ENCODE measurements at places on chromosomes 5 and 9. TPM values are rescaled to one million over a fixed set of nuclear protein-coding genes. Genes with fewer than 3 reads are reported as not detected.

GRCh38 chr9:87127978-87128614, 180.8 kb upstream of the GAS1 start:
- no peak overlapping the region for H3K27ac ChIP-seq
- DNase-seq, result no peak
- no peaks in the 10 kb centered on the region for H3K27me3 ChIP-seq
- no peak overlapping the region for H3K4me3 ChIP-seq

The PKD2L2 gene
- polyA plus RNA-seq, result not detected

The ARHGAP26 gene
- 4.1 TPM for polyA plus RNA-seq

DNA sequence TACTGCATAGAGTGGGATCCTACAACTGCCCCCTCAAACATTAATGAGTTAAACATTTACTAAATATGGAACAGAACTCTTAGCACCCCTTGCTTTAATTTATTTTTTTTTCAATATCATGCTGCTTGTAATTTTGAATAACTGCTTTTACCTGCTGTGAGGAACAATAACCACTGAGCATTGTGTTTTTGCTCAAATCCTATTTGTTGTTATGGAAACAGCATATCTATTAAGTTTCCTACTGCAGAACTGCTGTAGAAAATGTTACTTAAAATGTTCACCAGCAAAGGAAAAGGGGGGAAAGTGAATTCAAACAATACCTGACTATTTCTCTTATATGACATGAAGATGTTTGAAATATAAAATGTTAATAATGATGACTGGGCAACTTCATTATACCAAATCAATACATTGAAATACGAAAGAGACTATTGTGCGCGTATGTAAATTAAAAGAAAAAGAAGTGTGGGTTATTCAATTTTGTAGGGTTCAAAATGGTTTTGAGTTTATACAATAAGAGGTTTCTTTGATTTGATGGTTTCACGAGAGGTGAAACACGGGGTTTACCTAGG, 1043.8 kb upstream of the NUDT12 start:
- no peaks in the 10 kb centered on the region for H3K4me1 ChIP-seq
- no peak overlapping the region for H3K4me3 ChIP-seq
- no peaks in the 10 kb centered on the region for H3K36me3 ChIP-seq

GRCh38 chr9:124659099-124659659, 111.9 kb downstream of the NR6A1 start:
- H3K27ac ChIP-seq, result peak overlapping the region; percentile 63
- no peaks in the 10 kb centered on the region for H3K36me3 ChIP-seq
- no peaks in the 10 kb centered on the region for H3K27me3 ChIP-seq
- peak; percentile 97 for DNase-seq

- no peak for DNase-seq
- no peaks in the 10 kb centered on the region for H3K27me3 ChIP-seq
- H3K36me3 ChIP-seq, result peaks cover 11% of the 10 kb centered on the region
Observed at GRCh38 chr9:91405343-91406077, 18.1 kb downstream of the NFIL3 start.

- no peaks in the 10 kb centered on the region for H3K4me1 ChIP-seq
- DNase-seq, result no peak
- no peaks in the 10 kb centered on the region for H3K36me3 ChIP-seq
- H3K27me3 ChIP-seq, result no peaks in the 10 kb centered on the region
Observed at GRCh38 chr5:57191986-57192385, 18.1 kb downstream of the GPBP1 start.

The ARHGEF39 gene
- polyA plus RNA-seq, result 0.77 TPM

- H3K4me1 ChIP-seq, result peaks cover 13% of the 10 kb centered on the region
- peak overlapping the region; percentile 71 for H3K27ac ChIP-seq
- no peaks in the 10 kb centered on the region for H3K36me3 ChIP-seq
- H3K4me3 ChIP-seq, result peak overlapping the region; percentile 10
- DNase-seq, result peak; percentile 90
Observed at GRCh38 chr9:35367451-35367850, 122.5 kb upstream of the RUSC2 start.

The POLE3 gene
- 45.9 TPM for polyA plus RNA-seq

GRCh38 chr9:109139851-109140250, 20.1 kb upstream of the TMEM245 start:
- H3K27me3 ChIP-seq, result no peaks in the 10 kb centered on the region
- H3K36me3 ChIP-seq, result no peaks in the 10 kb centered on the region
- H3K27ac ChIP-seq, result no peak overlapping the region
- DNase-seq, result no peak

DNA sequence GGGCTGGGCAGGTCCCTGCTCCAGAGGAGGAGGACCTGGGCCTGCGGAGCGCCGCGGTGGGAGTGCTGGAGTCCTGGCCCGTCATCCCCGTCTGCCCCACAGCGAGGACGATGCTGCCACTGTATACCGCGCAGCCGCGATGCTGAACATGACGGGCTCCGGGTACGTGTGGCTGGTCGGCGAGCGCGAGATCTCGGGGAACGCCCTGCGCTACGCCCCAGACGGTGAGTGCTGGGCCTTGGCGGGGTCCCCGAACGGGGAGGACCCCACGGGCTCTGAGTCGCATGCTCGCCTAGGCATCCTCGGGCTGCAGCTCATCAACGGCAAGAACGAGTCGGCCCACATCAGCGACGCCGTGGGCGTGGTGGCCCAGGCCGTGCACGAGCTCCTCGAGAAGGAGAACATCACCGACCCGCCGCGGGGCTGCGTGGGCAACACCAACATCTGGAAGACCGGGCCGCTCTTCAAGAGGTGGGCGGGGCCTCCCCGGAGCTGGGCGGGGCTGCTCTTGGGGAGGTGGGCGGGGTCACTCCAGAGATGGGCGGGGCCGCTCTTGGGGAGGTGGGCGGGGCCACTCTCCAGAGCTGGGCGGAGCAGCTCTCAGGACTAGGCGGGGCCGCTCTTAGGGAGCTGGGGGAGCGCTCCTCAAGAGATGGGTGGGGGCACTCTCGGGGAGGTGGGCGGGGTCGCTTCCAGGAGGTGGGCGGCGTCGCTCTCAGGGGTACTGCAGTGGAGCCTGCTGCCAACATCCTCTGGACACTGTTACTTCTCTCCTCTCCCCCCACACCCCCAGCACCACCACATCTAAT, 13.1 kb downstream of the LRRC26 start:
- no peak overlapping the region for H3K27ac ChIP-seq
- no peaks in the 10 kb centered on the region for H3K36me3 ChIP-seq
- H3K27me3 ChIP-seq, result peaks cover 23% of the 10 kb centered on the region

DNA sequence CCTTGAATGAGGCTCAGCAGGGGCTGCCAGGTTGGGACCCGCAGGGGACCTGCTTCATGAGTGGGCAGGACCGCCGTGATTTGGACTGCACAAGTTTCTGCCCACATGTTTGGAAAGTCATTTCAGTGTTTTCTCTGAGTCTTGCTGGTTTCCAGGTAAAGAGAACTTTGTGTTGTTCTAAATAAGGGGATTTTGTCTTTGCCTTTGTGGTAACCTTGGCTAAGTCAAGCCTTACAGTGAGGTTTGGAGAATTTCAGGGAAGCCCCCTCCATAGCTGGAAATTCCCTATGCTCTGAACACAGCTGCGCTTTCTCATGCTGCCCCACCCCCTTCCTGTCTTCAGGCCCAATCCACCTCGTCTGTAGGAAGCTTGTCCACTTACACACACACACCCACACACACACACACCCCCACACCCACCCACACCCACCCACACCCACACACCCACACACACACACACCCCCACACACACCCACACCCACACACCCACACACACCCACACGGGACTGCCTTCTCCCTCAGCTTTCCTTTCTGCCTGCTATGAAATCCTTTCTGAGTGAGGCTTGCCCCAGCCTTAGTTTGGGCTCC, 270.1 kb downstream of the HSPA4 start:
- no peak overlapping the region for H3K4me3 ChIP-seq
- DNase-seq, result no peak
- no peaks in the 10 kb centered on the region for H3K36me3 ChIP-seq

DNA sequence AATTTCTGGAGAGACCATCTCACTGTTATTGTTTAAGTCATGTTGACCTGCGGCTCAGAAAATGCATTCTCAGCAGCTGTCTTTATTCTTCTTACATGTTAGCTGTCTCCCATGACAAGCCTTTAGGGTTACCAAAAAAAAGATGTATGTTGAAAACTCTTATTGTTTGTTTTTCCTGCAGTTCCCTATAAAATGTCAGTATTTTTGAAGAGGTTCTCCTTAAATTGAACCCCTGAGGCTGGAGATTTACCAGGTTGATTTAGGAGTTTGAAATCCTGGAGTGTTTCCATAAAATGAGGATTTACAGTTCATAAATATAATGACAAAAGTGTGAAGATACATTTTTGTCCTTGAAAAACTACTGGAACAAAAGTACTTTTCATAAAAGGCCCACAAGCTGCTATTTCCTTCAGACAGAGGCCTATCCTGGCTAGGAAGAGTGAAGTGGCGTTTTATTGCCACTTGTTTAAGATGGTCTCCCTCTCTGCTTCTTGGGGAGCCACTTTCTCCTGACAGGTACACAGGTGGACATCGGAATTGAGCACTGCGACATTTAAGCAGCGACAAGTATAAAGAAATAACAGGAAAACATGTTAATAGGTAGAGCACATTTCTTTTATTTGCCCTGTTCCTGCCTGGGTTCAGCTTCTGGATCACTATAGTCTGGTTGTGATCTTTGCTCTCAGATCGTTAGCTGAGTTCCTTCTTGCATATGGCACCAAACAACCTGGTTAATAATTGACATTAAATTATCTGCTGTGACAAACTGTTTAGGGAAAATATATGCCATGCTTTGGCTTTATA, 344.8 kb upstream of the RPS23 start:
- no peaks in the 10 kb centered on the region for H3K27me3 ChIP-seq
- no peaks in the 10 kb centered on the region for H3K36me3 ChIP-seq
- H3K27ac ChIP-seq, result no peak overlapping the region
- no peaks in the 10 kb centered on the region for H3K4me1 ChIP-seq
- H3K4me3 ChIP-seq, result no peak overlapping the region

DNA sequence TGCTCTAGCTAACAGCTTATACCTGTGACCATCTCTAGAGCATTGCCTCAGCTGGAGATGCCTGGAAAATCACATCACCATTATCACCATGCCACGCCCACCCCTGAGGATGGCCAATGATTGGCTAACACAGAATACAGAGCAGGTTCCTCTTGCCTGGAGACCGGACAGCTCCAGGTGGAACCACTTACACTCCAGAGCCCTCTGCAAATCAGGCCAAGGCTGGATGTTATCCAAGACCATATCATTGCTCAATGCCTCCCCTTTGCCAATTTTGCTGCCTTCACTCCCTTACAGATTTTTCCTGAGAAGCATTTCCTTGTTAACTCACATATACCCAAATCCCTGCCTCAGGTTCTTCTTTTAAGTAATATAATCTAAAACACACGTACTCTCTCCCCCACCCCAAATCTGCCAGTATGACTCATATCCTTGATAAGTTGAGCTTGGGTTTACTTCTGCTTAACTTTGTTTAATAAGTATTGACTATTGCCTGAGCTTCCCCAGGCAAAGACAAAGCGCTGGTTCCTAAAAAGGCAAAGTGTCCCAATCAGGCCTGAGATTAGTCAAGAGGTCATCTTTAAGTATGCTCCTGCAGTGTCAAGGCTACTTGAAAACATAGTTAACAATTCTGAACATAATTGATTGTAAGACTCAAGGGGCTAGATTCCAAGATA, 309.6 kb downstream of the EPB41L4A start:
- peak; percentile 81 for DNase-seq
- H3K27ac ChIP-seq, result no peak overlapping the region
- no peaks in the 10 kb centered on the region for H3K27me3 ChIP-seq
- H3K4me3 ChIP-seq, result no peak overlapping the region
- no peaks in the 10 kb centered on the region for H3K36me3 ChIP-seq

GRCh38 chr5:148395031-148395430, 11.3 kb downstream of the FBXO38 start:
- DNase-seq, result no peak
- no peaks in the 10 kb centered on the region for H3K36me3 ChIP-seq
- H3K4me3 ChIP-seq, result no peak overlapping the region
- no peaks in the 10 kb centered on the region for H3K27me3 ChIP-seq

DNA sequence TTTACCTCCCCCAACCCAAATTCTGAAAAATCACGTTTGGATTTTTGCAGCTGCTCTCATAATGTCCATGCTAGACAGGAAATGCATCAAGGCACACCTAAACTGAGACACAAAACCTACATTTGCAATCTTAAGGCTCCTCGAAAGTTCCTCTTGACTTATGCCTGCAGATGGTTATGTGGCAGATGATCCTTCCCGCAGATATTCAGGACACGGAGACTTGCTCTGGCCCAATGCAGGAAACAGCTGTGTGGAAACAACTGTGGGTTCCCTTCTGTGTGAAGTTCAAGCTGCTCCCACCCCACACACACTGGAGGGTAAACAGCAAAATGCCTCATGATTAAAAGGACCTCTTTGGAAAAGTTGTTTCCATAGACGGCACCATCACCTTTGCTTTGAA, 253.8 kb downstream of the EBF1 start:
- H3K4me3 ChIP-seq, result no peak overlapping the region
- no peaks in the 10 kb centered on the region for H3K36me3 ChIP-seq
- no peak overlapping the region for H3K27ac ChIP-seq
- no peaks in the 10 kb centered on the region for H3K27me3 ChIP-seq
- H3K4me1 ChIP-seq, result no peaks in the 10 kb centered on the region

The PPP3R2 gene
- not detected for polyA plus RNA-seq

The PCDHA9 gene
- polyA plus RNA-seq, result 0.03 TPM

The GBGT1 gene
- 0.86 TPM for polyA plus RNA-seq

The NOL6 gene
- polyA plus RNA-seq, result 34.2 TPM

- H3K27me3 ChIP-seq, result no peaks in the 10 kb centered on the region
- H3K4me1 ChIP-seq, result no peaks in the 10 kb centered on the region
- no peaks in the 10 kb centered on the region for H3K36me3 ChIP-seq
- no peak overlapping the region for H3K4me3 ChIP-seq
- DNase-seq, result no peak
Observed at GRCh38 chr9:68852941-68853340, 147.9 kb downstream of the PIP5K1B start.

DNA sequence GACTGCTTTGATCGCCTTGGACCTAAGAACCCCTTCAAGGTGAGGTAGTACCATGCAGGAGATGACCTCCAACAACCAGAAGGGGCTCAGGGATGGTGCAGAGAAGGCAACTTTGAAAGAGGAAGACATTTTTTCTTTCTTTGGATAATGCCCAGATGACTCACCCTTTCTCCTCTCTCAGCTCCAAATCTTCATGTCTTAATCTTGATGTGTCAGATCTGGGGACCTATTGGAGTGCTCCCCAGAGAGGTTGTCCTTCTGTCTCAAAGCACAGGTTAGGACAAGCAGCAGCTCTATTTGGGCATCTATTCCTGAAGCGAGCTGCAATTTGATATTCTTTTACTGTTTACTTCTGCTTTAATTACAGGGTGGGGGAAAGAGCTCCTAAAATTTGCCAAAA, 229.9 kb upstream of the MAP3K1 start:
- no peak overlapping the region for H3K4me3 ChIP-seq
- H3K27me3 ChIP-seq, result peaks cover 5% of the 10 kb centered on the region
- H3K4me1 ChIP-seq, result peaks cover 3% of the 10 kb centered on the region
- no peak overlapping the region for H3K27ac ChIP-seq
- no peaks in the 10 kb centered on the region for H3K36me3 ChIP-seq

The FOXB2 gene
- not detected for polyA plus RNA-seq
